ENCODE measurements at places on chromosomes 3 and 15. TPM values are rescaled to one million over a fixed set of nuclear protein-coding genes. Genes with fewer than 3 reads are reported as not detected.
A peak's percentile ranks its signal among the peaks of the same experiment; 100 is the strongest.

DNA sequence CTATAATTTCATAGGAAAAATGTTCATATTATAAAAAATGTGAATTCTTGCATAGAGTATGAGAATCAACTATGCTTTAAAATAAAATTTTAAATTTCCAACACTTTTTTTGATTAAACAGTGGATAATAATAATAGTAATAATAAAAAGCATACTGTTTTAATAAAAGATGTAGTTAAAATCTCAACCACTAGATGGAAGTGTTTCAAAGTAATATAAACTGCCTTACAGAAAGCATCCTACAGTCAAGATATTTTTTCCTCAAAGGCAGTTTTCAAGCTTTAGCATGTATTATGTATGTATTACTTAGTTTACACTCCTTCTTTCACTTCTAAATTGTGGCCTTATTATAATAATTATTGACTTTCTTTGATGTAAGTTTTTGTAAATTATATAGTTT is 217.5 kb downstream of the CHL1 start:
- DNase-seq = no peak

DNA sequence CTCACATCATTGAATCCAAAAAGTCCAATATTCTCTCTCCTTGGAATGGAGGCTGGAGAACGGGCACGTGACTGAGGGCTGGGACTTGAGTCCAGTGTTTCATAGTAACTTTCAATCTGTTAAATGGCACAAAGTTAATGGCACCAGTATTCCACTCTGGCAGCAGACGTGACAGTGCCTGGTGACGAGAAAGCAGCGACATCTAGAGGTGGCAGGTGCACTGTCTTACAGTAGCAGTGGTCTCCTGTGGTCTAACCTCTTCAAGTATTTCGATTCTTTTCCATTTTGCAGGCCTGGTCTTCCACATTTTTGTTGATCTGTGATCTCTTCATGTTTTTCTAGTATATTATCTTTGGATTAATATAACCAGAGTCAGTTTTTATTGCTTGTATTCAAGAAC is 107.1 kb downstream of the OXSM start:
- no peak for DNase-seq

DNA sequence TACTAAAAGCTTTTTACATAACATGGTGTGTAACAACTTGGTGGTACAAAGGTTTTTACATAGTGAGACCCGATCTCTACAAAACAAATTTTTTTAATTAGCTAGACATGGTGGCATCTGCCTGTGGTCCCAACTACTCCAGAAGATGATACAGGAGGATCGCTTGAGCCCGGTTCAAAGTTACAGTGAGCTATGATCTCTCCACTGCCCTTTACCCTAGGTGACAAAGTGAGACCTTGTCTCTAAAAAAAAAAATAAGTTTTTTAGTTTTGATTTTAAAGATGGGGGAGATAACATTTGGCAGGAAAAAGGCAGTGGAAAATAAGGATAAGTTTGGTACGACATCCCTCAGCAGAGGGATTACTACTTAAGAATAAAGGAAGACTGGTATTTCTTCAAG is 5.9 kb downstream of the FAM162A start:
- no peak for DNase-seq

- no peak for DNase-seq
Observed at GRCh38 chr15:80587007-80587406, 108.1 kb upstream of the ABHD17C start.

GRCh38 chr15:69982037-69982436 is 115.7 kb downstream of the TLE3 start:
- no peak for DNase-seq

DNA sequence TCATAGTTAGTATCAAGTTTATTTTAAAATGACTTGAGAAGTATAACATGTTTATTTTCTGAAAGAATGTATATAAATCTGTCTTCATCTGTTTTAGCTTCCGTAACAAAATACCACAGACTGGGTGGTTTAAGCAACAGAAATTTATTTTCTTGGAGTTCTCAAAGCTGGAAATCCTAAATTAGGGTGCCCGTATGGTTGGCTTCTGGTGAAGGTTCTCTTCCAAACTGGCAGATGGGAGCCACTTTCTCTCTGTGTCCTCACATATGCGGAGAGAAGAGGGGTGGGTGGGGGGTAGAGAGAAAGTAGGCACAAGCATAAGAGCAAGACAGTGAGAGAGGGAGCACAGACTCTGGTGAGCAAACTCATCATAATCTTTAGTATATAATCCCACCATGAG is 142.3 kb downstream of the ZIC1 start:
- no peak for DNase-seq

DNA sequence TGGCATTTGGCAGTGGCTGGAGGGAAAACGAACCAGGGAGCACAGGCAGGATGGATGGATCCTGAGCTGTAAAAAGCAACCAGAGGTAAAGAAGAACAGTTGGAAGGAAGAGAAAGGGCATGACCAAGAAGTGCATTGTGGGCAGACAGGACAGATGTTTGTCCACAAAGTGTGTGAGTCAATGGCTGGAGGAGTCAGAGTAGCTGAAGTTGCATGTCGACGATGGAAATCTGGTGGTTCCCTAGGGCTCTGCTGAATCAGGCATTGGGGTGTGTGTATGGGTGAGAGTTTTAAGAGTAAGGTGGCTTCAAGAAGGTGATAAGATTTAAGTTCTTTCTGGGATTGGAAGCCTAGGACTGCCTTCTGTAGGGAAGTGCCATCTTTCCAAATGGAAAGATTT is 214.0 kb upstream of the BHLHE40 start:
- DNase-seq = no peak

DNA sequence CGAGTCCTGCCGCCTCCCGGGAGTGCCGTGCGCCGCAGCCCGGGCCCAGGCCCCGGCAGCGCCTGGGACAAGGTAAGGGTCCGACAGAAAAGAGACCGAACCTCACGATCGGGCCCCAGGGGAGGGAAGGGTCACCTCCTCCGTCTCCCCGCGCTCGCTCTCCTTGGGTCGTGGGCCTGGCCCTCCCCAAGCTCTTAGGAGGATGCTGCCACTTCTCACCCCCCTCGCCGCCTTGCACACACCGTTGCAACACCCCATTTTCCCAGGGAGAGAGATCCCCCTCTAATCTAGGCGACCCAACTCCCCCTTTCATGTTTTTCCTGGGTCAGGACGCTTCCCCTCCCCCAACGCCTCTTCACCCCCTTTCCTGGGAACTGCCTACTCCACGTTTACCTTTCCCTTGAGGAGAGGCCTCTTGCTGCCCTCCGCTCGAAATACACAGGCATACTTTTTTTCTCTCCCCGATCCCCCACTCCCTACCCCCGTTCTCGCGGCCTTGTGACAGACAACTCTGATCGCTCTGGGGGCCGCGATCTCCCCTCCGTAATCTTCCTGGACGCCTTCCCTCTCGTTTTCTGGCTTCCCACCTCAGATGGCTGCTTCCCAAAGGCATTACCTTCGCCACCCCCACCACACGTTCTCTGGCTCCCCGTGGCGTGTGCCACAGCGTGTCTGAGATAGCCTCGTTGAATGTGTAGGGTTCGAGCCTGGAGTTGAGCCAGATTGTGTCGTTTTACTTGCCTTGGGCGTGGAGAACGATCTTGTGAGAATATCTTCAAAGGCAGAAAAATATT is 688 bp downstream of the SETD5 start:
- peak; percentile 66 for DNase-seq

- no peak for DNase-seq
Observed at GRCh38 chr3:143382816-143383215, 263.2 kb downstream of the CHST2 start.

DNA sequence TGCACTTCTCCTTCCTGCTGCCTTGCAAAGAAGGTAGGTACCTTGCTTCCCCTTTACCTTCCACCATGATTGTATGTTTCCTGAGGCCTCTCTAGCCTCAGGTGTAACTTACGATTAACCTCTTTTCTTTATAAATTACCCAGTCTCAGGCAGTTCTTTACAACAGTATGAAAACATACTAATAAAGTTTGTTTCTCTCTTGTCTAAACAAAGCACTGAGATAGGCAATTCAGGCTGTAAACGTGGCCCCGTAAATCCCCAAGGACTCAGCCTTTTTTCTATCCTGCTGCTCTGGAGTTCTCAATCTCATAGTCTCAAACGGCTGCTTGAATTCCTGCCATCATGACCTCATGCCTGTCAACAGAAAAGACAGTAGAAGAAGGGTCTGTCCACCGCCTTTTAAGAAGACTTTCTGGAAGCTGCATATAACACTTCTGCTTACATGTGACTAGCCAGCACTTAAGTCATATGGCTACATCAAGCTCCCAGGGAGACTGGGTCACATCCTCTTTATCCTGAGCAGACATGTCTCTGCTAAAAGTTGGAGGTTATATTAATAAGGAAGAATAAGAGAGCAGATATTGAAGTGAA is 257.8 kb downstream of the EBLN2 start:
- DNase-seq = no peak

GRCh38 chr3:193556841-193557240 is 2.1 kb upstream of the ATP13A4 start:
- no peak for DNase-seq

- DNase-seq = no peak
Observed at GRCh38 chr3:67551361-67552016, 102.9 kb downstream of the SUCLG2 start.

- DNase-seq = no peak
Observed at GRCh38 chr3:115165701-115166100, 18.6 kb upstream of the ZBTB20 start.

GRCh38 chr3:151553888-151554287 is 93.0 kb upstream of the IGSF10 start:
- DNase-seq = peak; percentile 57

DNA sequence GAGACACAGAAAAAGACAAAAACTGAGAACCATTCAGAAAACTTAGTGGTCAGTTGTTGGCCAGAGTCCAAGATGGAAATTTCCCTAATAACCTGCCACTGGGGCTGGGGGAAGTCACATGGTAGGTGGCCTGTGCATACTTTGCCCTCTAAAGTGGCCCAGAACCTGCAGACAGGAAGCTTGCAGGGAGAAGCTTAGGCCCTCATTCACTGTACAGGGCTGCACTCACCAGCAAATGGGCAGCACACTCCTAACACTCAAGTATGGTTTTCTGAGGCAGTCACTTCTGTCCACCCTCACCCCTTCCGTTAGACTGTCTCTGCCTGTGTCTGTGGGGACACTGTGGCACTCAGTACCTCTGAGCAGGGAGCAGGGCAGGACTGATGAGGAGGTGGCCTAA is 14.5 kb upstream of the RNU6-1 start:
- no peak for DNase-seq

- peak; percentile 63 for DNase-seq
Observed at GRCh38 chr15:40915679-40916078, 13.5 kb upstream of the DLL4 start.

- DNase-seq = peak; percentile 37
Observed at GRCh38 chr3:51970606-51971300, 3.1 kb downstream of the ABHD14B start.

DNA sequence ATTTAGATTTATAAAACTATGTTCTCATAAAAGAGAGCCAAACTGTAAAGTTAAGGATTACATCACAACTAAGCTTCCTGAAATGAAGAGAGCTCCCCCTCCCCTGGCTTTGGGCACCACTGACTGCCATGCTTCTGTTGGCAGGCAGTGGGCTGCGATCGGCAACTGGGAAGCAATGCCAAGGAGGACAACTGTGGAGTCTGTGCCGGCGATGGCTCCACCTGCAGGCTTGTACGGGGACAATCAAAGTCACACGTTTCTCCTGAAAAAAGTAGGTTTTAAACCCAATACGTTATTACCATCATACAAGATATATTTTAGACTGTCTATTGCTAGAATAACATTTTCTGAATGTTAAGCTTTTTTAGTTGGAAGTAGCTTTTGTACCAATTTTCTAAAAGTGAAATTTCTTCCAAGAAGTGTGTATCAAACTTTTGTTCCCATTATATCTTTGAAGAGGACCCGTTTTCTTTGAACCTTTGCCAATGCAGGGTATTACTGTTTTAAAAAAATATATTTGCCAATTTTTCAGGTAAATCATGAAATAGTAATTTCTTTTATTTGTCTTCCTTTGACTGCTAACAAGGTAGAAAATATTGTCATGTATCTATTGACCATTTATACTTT is 184.1 kb downstream of the ADAMTSL3 start:
- DNase-seq = peak; percentile 71

DNA sequence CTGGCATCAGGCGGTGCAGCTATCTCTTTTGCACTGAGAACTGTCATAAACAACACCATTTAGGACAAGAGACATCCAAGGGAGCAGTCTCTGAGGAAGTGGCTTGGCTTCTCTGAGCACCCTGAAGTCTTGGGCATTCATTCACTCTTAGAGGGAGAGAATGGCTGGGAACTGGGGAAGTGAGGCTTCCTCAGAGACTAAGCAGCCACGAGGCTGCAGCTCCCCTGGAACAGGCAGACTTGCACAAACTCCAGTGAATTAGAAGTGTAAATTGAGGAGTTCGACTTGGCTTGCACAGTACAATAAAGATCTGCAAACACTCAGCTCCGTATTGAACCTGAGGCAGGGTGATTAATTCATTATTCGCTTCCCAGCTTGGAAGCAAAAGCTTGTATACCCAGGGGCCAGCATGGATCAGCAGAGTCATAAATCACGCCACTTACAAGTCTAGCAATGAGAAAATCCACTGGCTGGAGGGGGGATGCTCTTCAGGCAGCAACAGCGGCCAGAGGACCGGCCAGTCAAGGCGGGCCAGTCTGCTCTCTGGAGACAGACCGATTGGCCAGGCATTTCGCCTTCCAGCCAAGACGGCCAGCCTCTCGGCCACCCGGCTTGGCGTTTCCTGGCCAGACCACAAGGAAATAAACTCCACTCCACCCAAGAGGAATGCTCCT is 118.8 kb upstream of the ADPGK start:
- DNase-seq = peak; percentile 85

- DNase-seq = no peak
Observed at GRCh38 chr3:32354362-32354778, 37.3 kb upstream of the CMTM7 start.

DNA sequence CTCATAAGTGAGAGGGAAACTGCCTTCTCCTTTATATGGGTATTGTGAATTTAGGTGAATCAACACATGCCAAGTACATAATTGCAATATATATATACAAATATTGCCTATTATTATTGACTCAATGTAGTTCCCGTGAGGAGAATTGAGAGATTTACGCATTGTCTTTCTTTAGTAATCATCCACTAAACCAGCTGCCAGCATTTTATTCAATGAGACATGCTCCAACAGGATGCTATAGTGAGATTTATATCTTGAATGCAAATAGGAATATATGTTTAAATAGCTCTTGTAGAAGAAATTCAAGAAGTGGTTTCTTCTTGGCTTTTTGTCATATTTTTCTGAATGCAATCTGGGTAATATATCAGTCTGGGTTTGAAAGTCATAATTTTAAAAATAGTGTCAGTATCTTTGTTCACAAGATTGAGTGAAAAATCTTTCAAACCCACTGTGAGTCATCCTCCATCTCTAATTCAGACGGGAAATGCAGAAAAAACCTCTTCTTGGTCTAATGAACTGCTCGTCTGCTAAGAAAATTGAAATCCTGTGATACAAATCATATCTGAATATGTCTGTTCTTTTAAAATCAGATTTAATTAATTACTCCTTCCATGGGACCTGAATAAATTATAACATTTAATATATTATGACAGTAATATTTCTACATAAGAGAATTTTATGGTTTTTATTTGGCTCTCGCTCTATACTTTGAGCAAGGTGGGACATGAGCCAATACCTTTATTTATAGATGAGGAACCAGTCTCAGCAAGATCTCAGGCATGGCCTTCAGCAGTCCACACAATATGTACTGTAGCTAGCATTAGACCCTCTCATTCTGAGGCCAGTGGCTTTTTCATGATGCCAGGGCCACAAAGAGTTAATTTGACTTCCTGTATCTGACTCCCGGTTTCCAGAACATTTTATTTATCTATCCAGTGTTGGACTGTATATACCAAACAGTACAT is 516.0 kb downstream of the GABRG3 start:
- DNase-seq = no peak

The PATL2 gene
- total RNA-seq = 3.3 TPM

The ACAN gene
- total RNA-seq = not detected

The CYP8B1 gene
- total RNA-seq = not detected

The TGM4 gene
- not detected for total RNA-seq

The ARPIN gene
- 12.0 TPM for total RNA-seq

The GOLGA6L4 gene
- total RNA-seq = 0.57 TPM

The GHRL gene
- total RNA-seq = 0.30 TPM
